T1000 (cell line): ENCODE measurements at places on chromosomes 12 and 14.

DNA sequence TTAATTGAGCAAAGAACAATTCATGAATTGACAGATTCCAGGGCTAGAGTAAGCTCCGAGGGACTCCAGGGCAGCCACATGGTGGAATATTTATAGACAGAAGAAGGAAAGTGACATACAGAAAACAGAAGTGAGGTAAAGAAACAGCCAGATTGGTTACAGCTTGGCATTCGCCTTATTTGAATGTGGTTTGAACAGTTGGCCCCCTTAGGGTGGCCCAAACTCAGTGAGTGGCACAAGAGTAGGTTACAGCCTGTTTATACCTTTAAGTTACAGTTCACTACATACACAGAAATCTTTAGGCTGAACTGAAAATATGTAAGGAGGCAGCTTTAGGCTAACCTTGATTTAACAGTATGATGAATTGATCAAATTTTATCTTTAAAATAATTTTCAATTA, 174.5 kb upstream of the CNOT2 start:
- no peak for DNase-seq

GRCh38 chr14:51432302-51432948, 192.4 kb downstream of the TMX1 start:
- DNase-seq: no peak

DNA sequence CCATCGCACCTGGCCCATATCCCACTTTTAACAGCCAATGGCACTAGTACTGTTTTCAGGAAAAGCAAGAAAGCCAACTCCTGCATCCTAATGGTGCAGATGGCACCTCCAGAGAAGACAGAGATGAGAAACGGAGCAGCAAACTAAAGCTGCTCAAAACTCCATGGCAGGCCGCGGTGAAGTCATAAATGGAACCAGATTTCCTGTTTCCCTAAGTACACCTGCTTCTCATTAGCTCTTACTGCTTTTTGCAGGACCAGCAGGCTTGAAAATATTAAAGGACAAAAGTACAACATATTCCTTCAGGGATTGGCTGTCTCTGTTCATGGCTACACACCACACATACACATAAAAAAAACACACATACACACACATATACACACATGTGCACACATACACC, 36.7 kb upstream of the LGALS3 start:
- no peak for DNase-seq

DNA sequence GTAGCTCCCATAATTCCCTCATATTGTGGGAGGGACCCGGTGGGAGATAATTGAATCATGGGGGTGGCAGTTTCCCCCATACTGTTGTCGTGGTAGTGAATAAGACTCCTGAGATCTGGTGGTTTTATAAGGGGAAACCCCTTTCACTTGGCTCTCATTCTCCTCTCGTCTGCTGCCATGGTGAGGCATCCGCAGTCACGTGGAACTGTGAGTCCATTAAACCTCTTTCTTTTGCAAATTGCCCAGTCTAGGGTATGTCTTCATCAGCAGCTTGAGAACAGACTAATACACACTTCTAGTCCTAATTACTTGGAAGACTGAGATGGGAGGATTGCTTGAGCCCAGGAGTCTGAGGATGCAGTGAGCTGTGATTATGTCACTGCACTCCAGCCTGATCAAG, 64.4 kb downstream of the TMX1 start:
- DNase-seq: peak; percentile 19

- DNase-seq: no peak
Observed at GRCh38 chr12:89960011-89960507, 251.4 kb upstream of the ATP2B1 start.

DNA sequence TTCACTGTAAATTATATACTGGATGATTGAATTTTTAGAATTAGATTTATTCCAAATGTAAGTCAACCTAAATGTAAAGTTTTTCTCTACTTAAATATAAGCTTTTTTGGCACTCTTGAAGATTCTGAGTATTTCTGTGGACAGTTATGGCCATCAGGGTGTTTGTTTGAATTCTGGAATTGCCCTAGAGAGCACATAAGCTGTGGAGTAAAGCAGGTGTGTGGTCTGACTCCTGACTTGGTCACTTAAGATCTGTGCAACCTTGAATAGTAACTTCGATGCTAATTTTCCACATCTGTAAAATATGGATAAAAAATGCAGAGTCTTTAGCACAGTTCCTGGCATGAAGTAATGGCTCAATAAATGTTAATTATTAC, 64.4 kb downstream of the FUT8 start:
- DNase-seq: no peak

GRCh38 chr14:36346052-36346451, 25.6 kb upstream of the MBIP start:
- DNase-seq: no peak

GRCh38 chr12:10563002-10563401, 50.4 kb downstream of the MAGOHB start:
- no peak for DNase-seq

- no peak for DNase-seq
Observed at GRCh38 chr12:21434699-21435098, 2.8 kb upstream of the PYROXD1 start.

GRCh38 chr12:127677537-127678131, 589.3 kb upstream of the TMEM132C start:
- peak; percentile 46 for DNase-seq

DNA sequence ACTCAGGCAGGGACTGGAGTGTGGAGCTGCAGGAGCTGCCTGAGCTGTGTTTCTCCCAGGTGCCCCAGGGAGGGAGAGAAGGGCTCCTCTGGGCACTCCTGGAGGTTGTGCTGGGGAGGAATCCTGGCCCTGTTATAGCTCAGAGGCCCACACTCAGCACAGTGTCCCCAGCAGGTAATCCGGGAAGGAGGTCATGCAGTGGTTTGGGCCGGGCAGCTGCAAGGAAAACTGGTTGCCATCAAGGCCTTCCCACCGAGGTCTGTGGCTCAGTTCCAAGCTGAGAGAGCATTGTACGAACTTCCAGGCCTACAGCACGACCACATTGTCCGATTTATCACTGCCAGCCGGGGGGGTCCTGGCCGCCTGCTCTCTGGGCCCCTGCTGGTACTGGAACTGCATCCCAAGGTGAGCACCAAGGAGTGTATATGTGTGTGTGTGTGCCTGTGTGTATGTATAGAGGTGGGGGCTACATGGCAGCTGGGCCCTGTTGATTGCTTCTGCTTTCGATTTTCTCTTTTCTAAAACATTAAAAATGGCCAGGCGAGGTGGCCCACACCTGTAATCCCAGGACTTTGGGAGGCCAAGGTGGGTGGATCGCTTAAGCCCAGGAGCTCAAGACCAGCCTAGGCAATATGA, 2.0 kb downstream of the AMHR2 start:
- no peak for DNase-seq

DNA sequence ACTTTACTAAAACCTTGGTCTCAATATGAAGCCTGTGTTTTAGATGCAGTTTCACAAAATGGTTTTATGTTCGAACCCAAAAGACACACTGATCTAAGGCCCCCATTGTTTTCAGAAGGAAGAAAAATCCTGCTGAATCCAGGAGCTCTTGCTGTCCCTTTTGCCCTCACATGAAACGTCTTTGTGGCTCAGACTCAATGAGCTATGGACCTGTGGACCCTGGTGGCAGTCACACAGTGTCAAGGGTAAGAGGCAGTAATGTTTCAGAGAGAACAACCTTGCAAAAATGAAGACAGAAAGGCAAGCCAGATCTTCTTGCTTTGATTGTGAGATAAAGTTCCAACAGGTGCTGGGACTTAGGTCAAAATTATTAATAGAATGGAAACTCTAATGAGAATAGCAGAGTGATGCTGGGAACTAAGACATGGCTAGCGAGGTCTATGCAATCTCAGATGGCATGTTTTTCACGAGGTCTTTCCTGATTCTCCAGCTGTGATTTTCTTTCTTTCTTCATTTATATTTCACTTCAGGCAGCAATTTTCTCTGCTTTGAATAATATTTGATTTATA, 164.9 kb upstream of the SLC38A2 start:
- DNase-seq: no peak

DNA sequence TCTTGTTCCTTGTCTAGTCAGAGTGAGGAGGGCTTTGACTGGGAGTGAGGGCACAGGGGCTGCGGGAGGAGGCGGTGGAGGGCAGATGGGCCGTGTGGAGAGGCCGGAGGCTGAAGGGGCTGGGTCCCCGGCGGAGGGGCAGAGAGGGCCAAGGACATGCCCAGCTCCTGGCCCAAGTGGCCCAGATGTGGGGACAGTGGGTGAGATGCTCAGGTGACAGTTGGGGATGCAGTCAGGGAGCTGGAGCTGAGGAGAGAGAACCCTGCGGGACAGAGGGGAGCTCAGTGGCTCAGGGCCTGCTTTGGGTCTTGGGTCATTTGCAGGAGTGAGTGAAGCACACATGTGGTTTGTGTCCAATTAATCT, 26.5 kb upstream of the PLD4 start:
- no peak for DNase-seq

DNA sequence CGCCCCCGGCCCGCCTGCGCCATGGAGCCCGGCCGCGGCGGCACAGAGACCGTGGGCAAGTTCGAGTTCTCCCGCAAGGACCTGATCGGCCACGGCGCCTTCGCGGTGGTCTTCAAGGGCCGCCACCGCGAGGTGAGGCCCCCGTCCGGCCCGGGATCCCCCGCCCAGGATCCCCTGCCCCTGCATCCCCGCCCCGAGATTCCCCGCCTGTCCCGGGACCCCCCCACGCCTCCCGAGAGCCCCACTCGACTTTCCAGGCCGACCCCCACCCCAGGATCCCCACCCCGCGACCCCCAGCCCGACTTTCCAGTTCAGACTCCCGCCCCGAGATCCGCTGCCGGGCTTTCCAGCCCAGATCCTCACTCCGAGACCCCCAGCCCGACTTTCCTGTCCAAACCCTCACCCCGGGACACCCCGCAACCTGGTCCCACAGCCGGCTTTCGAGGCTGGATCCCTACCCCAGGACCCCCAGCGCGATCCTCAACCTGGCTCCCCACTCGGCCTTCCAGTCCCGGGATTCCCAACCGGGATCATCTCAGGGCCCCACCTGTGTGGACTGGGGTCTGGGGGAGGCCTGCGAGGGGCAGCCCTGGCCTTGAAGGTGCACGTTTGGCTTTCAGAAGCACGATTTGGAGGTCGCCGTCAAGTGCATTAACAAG, 688 bp downstream of the ULK1 start:
- DNase-seq: no peak

GRCh38 chr14:99276482-99276881, 4.5 kb upstream of the BCL11B start:
- DNase-seq: no peak

DNA sequence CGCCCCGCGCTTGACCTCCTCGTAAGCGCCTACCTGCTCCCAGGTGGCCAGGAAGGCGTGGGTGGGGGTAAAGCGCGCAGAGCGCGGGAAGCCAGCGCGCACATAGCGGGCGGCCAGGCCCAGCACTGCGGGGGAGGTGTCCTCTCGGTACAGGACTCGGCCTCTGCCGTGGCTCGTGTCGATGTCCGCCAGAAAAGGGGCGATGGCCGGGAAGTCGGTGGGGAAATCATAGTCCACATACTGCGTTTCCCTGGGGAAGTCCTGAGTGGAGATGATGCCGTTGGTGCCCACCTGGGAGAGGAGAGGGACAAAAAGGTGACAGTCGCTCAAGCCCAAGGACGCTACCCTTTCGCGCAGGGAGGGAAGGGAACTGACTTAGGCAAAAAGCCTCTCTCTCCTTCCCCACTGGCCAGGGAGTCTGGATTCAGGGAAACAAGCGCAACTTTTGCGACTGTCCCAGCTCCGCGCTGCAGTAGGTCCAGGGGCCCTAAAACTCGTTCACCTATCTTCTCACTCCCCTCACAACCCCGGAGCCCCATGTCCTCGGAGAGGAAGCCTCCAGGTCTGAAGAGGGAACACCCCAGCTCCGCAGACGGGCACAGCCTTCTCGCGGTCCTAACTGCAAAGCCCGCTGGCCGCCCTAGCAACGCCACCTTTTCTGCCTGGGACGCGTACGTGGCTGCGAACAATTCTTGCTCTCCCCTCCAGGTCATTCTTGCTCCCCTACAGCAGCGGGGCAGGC, 815 bp downstream of the NID2 start:
- DNase-seq: no peak

- DNase-seq: no peak
Observed at GRCh38 chr12:83245156-83245555, 558.5 kb downstream of the TMTC2 start.

DNA sequence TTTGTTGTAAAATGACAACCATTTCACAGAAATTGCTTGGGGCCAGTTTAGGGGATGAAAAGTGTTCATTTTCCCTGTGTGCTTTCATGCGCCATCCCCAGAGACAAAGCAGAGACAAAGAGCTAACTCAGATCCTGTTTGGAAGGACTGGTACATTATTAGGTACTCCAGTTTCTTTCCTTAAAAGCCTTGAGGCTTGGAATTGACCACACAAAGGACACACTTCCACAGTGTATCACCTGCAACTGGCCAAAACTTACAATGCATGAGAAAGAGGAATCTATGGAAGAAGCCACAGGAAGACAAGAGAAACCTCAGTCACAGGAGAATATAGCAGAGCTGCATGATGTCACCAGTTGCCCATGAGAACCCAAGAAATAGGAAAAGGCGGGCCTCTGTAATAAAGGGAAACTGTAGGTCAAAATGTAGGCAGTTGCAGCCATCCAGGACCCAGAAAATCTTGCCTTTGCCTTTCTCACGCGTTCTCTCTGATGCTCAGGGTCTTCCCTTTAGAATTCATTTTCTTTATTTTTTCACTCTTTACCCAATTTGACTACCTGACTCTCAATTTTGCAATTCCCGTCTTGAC, 339.0 kb downstream of the RMST start:
- no peak for DNase-seq

GRCh38 chr14:68146818-68147217, 327.2 kb downstream of the RAD51B start:
- DNase-seq: no peak

- DNase-seq: no peak
Observed at GRCh38 chr14:31774567-31774966, 213.4 kb downstream of the NUBPL start.

DNA sequence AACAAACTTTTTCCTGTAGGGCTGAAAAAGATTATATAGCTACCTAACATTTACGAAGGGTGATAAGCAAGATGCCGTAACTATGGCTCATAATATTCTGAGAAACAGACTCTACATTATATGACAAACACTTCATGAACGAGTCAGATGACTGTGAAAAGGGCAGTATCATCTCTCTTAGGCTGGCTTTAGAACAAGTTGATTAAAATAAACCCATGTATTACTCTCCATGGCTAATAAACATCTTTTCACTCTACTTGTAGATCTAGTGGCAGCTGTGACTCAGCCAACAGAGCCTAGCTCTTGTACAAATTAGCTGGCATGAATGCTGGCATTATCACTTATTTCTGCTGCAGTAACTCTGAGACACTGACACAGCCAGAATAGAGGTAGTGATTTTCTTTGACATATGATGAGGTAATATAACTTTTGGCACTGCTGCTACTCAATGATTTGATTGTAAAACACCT, 47.1 kb downstream of the SLC2A13 start:
- no peak for DNase-seq

DNA sequence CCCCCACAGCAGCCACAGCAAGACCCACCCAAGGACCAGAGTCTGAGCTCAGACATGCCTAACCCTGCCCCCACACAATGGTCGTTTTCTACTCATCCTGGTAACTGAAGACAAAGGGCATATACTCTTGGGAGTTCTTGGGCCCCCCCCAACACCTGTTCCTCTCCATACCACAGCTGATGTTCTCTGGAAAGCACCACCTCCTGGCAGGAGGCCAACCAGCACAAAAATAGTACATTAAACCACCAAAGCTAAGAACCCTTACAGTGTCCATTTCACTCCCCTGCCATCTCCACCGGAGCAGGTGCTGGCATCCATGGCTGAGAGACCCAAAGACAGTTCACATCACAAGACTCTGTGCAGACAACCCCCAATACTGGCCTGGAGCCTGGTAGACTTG, 80.6 kb upstream of the DAAM1 start:
- DNase-seq: no peak

- no peak for DNase-seq
Observed at GRCh38 chr12:69459477-69459876, 10.7 kb upstream of the FRS2 start.

GRCh38 chr14:78633752-78634151, 463.6 kb downstream of the NRXN3 start:
- DNase-seq: no peak
